ENCODE measurements at places on chromosomes 16 and 17.

GRCh38 chr16:77273815-77274214 is 74.6 kb downstream of the SYCE1L start:
- DNase-seq = no peak

- no peak for DNase-seq
These were observed 156.3 kb upstream of the IRX3 start for GRCh38 chr16:54442864-54443263.

- DNase-seq = no peak
These were observed 467.7 kb downstream of the CDH11 start for GRCh38 chr16:64654178-64654577.

DNA sequence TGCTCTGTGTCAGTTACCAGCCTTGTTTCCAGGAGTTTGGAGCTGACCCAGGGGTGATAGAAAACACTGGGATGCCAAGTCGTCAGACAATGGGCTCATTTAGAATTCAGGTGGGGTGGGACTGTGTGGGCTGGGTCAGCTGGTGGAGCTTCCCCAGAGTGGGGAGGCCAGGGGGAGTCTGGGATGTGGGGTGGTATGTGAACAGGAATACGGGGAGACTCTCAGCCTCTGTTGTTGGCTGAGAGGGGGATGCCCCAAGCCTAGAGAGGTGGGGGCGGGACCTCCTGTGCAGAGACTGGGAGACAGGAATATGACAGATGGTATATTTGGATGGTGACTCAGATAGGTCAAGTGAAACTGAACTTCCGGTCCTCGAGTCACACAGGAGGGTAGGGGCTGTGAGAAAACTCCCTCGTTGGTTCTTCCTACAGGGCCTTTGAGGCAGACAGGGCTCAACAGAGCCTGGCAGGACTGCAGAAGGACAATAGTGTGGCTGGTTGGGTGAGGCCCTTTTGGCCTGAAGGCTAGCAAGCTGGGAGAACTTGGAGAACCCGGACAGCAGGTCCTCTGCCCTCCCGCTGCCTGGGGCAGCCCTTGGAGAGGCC is 23.7 kb downstream of the CDH1 start:
- no peak for DNase-seq

DNA sequence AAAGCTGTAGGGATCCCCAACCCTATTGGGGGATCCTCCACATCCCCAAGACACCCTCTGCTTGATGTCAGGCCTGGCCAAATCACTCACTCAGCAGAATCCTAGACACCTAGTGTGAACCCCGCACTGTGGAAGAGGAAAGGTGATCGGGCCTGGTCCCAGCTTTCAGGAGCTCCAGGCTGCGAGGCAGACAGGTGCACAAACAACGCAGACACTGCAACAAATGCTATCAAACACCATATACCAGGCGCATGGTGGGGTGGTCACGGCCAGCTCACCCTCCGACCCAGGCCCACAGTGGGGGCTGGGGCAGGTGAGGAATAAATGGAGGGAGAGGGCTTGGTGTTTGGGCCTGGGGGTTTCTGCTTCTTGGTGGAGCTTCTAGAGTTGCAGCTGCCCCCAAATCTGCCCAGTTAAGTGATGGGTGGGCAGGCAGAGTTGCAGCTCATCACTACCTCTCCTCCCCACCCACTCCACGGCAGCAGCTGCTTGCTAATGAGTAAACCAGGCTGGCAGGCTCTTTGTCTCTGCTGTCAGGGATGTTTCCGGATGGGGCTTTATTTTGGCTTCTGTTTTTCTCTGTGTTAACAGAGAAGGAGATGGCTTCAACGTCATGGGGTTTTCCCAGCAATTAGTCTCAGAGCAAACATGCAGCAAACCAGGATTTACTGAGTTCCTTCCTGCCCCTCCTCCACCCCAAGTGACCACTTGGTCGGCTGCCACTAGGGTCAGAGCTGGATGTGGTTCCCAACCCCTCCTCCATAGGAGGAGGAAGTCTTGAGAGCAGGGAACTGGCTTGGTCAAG is 46.6 kb downstream of the PECAM1 start:
- DNase-seq = no peak

DNA sequence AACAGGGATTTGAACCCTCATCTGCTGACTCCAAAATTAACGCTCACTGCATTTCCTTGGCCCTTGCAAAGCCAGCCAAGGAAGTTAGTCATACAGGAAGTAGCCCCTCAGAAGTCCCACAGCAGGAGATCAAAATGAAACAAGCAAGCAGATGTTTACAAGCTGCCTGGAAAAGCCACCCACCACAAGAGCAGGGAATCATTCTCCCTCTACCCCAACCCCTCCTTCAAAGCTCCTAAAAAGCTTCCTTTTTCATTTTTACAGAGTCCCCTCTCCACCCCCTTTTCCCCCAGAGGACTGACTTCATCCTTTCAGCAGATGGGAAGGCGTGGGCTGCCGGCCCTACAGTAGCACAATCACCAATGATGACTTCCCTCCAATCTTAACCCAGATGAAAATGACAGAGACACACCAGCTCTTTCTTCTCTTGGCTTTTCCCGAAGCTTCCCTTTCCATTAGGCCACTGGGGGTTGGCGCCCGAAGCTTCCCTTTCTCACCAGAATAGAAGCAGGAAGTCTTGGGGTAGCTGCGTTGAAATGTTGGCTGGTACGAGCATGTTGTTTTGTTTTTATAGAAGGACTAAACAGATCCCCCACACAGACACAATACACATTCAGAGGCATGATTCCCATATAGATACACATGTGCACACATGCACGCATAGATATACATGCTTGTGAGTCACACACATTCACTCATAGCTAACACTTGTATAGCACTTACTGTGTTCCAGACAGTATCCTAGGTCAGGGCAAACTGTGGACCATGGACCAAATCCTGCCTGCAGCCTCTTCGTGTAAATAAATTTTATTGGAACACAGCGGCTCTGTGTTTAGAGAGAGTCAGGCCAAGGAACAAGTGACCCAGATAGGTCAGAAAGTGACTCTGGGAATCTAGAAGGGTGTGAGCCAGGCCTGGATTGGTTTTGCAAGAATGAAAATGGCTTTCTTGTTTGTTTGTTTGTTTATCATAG is 17.4 kb downstream of the ITPRIPL2 start:
- DNase-seq = no peak

- no peak for DNase-seq
These were observed 12.1 kb upstream of the CBFB start for GRCh38 chr16:67016681-67017420.

DNA sequence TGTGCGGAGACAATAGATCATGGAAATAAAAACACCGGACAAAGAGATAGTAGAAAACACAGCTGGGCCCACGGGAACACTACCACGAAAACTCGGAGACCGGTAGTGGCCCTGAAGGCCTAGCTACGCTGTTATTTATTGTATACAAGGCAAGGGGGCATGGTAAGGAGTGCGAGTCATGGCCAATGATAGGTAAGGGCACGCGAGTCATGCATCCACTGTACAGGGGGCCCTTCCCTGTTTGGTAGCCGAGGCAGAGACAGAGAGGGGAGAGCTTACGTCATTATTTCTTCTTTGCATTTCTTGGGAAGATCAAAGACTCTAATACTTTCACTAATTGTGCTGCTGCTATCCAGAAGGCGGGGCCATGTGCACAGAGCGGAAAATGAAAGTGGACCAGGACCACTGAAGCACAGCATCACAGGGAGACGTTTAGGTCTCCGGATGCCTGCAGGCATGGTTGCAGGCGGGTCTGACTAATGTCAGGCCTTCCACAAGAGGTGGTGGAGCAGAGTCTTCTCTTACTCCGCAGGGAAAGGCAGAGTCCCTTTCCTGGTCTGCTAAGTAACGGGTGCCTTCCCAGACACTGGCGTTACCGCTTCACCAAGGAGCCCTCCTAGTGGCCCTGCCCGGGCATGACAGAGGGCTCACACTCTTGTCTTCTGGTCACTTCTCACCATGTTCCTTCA is 74.4 kb upstream of the ARL4D start:
- no peak for DNase-seq

- no peak for DNase-seq
These were observed 6.0 kb downstream of the ST3GAL2 start for GRCh38 chr16:70432723-70433457.

- no peak for DNase-seq
These were observed 46.0 kb downstream of the CLEC16A start for GRCh38 chr16:10990378-10990777.

GRCh38 chr17:35931794-35932425 is 1.3 kb upstream of the RDM1 start:
- DNase-seq = no peak

GRCh38 chr16:55508941-55509931 is at the start of gene LPCAT2:
Gene LPCAT2, plus strand, starts transcription at chr16:55509072. Its CDS starts 110 bp downstream, at chr16:55509182.
- DNase-seq = no peak

GRCh38 chr17:49196520-49196919 is 13.9 kb downstream of the GNGT2 start:
- no peak for DNase-seq

GRCh38 chr17:8004899-8005298 is 2.5 kb downstream of the GUCY2D start:
- no peak for DNase-seq

DNA sequence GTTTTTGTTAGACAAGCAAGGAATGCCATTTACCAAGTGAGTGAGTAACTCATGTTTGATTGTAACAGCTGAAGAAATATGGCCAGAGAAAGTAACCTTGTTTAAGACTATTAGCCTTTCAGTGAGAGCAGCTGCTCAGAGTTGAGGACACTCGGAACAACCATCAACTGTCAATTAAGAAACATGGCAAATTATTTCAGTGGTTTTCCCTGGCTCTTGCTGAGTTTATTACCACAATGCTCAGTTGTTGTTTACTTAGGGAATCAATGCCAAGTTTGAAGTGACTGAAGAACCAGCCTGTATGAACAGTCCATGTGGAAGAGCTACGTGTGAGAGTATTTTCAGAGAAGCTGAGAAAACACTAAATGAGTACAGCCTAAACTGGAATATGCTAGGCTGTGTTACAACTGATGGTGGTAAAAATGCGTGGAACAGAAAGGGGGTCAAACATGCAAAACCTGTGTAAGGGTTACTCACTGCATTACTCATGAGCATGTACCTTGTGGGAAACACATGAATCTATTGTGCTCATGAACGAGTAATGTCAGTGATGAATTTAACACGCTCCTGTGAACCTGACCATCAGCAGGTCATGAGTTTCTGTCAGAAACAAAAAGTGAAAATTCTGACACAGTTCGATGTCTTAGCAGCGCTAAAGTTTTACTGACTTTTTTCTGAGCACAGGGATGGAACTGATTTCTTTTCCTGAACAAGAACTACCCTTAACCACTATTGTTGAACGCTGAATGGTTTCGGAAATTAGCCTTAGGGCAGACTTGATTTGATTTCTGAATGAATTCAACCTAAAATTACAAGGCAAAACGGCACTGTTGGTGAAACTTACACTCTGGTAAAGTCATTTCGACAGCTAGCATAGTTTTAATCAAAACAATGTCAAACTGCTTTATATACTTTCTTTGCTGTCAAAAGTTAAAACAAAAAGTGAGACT is 33.5 kb downstream of the GNA13 start:
- DNase-seq = no peak

DNA sequence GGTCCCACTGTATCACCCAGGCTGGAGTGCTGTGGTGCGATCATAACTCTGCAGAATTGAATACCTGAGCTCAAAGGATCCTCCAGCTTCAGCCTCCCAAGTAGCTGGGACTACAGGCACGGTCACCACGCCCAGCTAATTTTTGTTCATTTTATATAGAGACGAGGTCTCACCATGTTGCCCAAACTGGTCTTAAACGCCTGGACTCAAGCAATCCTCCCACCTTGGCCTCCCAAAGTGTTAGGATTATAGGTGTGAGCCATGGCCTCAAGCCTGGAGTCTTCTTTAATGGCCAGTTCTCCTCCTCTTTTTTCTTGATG is 484 bp downstream of the CD300LB start:
- no peak for DNase-seq

DNA sequence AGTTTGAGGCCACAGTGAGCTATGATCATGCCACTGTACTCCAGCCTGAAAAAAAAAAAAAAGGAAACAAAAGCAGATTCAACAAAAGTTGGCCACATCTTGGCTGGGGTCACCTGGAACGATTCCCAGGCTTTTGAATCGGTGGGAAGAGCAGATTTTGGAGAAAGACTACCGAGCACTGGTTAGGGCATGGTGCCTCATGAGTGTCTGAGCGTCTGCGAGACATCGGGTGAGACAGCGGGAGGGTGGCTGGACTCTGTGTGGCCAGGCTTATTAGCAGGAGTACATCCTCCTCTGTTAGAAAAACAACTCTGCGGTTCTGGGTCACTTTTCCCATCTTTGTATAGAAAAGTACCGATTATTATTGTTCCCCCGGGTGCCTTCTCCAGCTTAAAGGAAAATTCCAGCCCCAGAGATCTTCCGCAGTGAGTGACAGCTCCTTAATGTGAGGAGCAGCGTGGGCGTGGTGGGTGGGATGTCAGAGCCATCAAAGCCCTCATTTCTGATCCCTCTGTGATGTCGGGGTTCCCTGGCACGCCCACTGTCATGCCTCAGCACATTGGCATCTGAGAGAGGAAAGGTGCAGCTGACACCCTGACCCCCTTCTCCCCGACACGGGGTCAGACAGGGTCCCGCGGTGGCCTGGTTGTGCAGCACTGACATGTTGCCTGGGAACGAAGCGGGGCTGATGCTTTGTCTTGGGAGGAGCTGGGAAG is 6.9 kb downstream of the RGS9 start:
- DNase-seq = no peak

DNA sequence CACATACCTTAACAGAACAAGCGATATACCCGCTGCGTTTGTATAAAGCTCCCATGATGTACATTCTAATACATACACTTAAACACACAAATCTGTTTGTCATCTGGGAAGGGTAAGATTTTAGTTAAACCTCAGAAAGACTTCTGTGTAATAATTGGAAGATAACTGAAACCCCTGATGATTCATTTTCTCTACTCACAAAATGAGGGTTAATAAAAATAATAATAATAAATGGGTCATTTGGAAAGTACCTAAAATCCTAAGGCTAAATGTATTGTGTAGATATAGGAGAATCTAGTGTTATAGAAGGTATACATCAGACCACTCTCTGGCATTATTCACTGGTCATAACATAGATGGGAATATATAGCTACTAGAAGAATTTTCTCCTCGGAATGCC is 64.7 kb upstream of the SOX9 start:
- no peak for DNase-seq

- no peak for DNase-seq
These were observed 137.8 kb downstream of the ENGASE start for GRCh38 chr17:79212149-79213087.

GRCh38 chr17:78745407-78746088 is 36.5 kb downstream of the CYTH1 start:
- no peak for DNase-seq

- DNase-seq = no peak
These were observed 11.3 kb upstream of the TSPOAP1 start for GRCh38 chr17:58339755-58340404.

GRCh38 chr16:88499292-88499691 is 46.2 kb downstream of the ZFPM1 start:
- no peak for DNase-seq

DNA sequence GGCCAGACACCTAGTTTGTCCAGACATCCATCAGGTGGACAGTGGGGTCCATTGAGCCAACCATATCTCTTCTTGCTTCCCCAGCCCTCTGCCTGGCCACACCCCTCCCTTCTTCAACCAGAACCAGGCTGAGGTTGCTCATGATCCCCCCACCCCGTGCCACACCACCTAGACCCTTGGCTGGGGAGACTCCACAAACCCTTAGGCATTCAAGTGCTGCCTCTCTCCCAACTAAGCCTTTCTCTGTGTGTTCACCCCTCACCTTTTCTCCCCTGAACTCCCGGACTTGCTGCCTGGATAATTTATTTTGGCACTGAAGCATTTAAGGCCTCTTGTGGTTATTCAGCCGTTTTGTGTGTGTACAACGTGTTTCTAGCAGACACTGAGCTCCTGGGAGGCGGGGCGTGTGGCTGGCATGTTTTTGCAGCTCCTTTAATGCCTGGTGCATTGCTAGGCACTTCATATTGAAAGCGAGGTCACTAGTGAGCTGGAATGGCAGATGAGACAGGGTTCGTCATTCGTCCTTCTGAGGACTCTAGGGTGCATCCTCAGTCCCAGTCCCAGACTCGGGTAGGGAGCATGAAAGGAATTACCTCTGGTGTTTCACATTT is 28.7 kb downstream of the CACNA1G start:
- DNase-seq = no peak
